ENCODE measurements at places on chromosomes 3 and 15. TPM values are rescaled to one million over a fixed set of nuclear protein-coding genes. Genes with fewer than 3 reads are reported as not detected.

The PTH1R gene
- total RNA-seq = 14.5 TPM

The PAK6 gene
- 5.6 TPM for total RNA-seq

The GOLGA6D gene
- total RNA-seq = not detected

The LRTM1 gene
- not detected for total RNA-seq

The C3orf33 gene
- total RNA-seq = 3.6 TPM

GRCh38 chr3:89787485-89787884 lies 680.1 kb downstream of the EPHA3 start:
- DNase-seq = no peak

DNA sequence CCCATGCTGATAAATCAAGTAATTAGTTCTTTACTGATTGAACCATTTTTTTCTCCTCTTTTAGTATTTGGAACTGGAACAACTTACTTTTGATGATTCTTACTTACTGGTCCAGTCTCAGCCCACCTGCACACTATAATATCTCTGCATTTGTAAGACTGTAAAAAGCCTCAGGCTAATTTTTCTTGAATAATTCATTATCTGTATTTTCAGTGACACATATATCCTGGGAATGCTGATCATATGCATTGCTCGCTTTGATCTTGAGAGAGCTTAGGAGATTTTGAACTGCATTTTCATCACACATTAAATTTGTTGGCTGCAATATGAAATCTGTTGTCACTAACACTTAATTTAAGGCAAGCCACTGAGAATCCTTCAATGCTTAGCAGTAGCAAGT lies 760.6 kb downstream of the EDEM1 start:
- no peak for DNase-seq

DNA sequence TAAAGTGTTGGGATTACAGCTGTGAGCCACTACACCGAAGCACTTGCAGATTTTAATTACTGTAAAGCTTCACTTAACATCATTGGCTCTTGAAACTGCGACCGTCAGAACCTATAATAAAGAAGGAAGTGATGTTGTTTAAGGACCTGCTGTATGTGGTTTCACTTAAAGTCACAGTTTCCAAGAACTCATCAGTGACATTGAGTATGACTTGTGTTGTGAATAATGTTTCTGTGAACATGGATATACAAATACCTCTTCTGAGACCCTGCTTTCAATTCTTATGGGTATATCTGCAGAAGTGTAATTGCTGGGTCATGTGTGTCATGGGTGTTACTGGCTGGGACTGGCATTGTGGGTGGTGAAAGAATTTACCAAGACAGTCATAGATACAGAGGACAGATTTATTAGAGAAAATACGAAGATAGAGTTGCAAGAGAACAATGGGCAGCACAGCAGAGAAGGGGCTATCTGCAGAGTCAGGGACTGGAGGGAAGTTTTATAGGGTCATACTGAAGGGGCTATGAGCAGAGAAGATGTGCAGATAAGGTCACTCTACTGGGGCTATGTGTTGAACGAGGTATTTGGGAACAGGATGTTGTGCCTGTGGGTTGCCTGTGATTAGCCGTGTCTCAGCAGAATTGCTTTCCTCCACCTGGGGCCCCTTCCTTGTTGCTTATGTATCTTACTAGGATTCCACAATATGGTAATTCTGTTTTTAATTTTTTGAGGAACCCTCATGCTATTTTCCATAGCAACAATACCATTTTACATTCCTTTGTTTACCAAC lies 4.5 kb downstream of the NDUFB5 start:
- no peak for DNase-seq

DNA sequence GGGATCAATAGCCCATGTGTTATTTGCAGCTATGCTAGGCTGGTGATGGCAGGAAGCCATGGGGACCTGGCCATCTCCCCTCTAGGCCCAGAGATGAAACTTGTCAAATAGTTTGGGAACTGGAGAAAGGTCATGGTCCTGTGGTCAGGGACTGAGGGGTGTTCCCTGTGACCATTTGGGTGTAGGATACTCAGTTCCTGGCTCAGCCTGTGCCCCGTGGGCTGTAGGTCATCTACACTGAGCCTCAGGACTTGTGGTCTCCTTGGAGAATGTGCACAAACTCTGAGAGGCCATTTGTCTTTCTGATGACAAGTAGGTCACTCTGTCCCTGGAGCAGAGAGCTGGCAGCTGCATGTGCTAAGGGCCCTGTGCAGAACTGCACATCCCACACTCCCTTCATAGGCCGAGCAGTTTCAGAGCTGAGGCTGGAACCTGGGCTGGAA lies 17.5 kb downstream of the GASK1A start:
- DNase-seq = no peak
